ENCODE measurements at places on chromosomes 12 and 14.

- no peak for DNase-seq
Measured at GRCh38 chr12:7157391-7157790, 27.2 kb downstream of the CLSTN3 start.

- no peak for DNase-seq
Measured at GRCh38 chr12:89333564-89334252, 18.6 kb downstream of the DUSP6 start.

- no peak for DNase-seq
Measured at GRCh38 chr14:30995689-30996088, 29.8 kb upstream of the AP4S1 start.

- no peak for DNase-seq
Measured at GRCh38 chr12:41509271-41510055, 321.3 kb downstream of the PDZRN4 start.

DNA sequence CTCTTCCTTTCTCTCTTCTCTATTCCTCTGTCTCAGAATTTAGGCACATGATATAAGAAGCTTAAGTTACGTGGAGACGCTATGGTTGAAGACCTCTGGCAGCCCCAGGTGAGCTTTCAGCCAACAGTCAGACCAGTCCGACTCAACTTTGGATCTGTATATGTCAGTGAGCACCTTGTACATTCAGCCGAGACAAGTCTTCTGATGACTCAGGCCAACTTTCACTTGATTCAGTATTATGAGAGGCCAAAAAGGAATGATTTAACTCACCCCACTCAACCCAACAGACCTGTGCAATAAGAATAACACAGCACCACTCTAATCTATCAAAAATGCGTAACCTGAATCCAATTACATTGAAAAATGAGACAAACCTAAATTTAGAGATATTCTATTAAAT, 47.5 kb upstream of the FOXG1 start:
- DNase-seq = no peak

DNA sequence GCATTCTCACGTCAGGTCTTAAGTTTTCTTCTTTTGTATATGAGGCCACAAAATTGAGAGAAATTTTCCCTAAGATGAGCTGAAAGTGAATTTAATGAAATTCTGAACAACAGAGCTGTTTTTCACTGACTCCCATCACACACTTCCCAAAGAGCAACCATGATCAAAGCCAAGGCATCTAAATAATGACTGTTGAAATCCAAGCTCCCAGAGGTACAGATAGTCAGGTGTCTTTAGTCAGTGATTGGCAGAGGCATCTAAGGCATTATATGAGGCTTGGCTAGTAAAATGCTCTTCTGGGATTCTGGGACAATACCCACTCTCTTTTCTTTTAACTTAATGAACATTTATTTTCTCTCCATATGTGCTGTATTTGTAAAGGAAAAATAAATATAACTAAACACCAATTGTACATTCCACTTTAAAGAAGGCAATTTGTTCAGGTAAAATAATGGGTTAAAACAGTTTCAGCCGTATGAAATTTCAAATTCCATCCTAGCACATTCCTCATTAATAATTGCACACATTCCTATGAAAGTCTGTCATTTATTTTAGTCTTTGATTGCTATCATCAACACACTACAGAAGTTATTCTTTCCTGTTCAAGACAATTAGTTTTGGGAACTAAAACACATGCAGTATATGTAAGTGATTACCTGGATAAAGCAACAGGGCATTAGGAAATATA, 871 bp upstream of the SSTR1 start:
- DNase-seq = no peak

DNA sequence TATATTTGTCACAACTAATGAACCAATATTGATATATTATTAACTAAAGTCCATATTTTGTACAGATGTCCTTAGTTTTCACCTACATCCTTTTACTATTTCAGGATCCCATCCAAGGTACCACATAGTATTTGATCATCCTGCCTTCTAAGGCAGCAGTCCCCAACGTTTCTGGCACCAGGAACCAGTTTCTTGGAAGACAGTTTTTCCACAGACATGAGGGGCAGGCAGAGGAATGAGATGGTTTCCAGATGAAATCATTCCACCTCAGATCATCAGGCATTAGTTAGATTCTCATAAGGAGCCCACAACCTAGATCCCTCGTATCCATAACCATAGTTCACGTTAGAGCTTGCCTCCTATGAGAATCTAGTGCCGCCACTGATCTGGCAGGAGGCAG, 82.8 kb upstream of the BCL2L14 start:
- DNase-seq = no peak

DNA sequence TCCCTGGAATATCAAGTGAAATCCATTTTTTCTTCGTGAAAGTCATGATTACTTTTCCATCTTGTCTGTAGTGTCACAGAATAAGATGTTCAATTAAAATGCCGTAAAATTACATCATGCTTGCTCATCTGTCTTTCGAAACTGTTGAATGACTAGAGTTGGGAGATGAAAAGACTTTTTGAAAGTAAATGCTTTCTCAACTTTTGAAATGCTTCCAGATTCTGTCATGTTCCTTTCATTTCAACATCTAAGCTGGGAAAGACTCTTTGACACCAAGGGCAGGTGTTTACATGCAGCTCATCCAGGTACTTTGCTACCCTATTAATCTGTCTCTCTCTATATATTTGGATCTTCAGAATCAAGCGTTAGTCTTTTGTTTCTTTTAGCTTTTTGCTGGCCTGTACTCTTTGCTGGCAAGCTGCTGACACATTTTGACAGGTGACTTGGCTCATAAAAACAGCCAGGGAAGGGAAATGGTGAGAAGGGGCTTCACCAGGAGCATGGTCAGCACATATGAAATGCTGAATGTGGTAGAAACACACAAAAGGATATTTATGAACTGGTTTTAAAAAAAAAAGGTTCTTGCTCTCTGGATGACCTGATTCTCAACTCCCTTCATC, 77.0 kb upstream of the METAP2 start:
- no peak for DNase-seq

DNA sequence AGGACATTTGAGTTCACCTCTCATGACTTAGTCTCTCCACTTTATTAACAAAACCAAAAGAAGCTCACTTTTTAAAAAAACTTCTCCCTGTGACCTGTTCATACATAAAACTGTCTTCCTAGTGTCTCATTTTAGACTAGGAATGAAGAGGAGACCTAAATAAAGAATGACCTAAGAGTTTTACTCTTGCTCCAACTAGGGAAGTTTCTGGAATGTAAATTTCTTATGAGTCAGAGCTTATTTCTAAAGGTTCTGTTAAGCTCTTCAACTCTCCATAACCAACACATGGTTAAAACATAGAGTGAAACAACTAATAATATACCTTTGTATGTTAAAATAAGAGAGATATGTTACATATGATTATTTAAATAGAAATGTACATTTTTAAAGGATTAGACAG, 369.8 kb downstream of the EMP1 start:
- DNase-seq = no peak

GRCh38 chr14:72743626-72744025, 150.3 kb downstream of the DPF3 start:
- no peak for DNase-seq

GRCh38 chr14:70162358-70162757, 26.4 kb downstream of the SLC8A3 start:
- no peak for DNase-seq

- DNase-seq = no peak
Measured at GRCh38 chr14:96177766-96178375, 26.8 kb upstream of the BDKRB2 start.

DNA sequence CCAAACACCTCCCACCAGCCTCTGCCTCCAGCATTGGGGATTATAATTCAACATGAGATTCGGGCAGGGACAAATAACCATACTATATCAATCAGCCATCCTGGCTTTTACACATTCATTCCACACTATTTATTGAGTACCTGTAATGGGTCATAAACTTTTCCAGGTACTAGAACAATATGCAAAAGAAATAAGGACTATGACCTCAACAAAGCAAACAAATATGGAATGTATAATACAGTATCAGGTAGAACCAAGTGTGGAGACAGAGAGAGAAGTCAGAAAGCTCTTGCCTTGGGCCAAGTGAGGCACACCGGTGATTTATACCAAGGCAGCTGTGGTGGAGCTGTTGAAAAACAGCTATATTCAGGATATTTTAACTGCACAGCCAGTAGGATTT, 116.3 kb downstream of the TSPAN8 start:
- DNase-seq = no peak
